ENCODE measurements at places on chromosomes 7 and 10.

- no peak for DNase-seq
These were observed 43.7 kb upstream of the CFAP46 start for GRCh38 chr10:132986076-132986475.

DNA sequence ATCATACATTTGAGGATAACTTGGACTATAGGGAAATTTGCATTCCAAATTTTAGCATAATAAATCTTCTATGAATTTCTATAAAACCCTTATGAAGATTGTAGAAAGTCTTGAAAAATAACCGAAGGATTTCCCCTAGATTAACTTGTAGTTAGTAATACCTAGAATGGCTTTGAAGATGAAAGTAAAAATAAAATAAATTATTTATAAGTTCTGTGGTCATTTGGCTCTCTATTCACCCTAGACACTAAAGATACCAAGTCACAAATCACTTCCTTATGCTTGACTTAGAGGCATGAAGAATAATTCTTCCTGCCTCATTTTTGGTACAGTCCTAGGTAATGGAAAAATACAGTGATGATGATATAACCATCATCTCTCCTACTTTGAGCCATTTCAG, 79.3 kb downstream of the CSTF2T start:
- DNase-seq = no peak

GRCh38 chr7:131556909-131557651, 652 bp upstream of the PODXL start:
- DNase-seq = no peak

DNA sequence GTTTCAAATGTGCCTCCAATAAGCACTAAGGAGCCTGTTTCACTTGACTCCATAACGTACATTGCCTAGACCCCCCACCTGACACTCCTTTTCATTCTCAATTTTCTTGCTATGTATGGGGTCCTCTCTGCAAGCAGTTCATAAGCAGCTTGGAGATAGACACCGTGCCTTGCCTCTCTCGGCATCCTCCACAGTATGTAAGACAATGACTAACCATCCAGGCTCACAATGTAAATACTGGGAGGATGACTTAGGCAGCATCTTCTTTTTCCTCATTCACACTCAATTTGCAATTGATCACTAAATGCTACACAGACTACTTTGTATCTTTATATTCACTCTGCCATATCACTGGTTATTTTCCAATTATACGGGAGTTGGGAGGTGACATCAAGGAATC, 22.8 kb upstream of the CABCOCO1 start:
- DNase-seq = no peak

DNA sequence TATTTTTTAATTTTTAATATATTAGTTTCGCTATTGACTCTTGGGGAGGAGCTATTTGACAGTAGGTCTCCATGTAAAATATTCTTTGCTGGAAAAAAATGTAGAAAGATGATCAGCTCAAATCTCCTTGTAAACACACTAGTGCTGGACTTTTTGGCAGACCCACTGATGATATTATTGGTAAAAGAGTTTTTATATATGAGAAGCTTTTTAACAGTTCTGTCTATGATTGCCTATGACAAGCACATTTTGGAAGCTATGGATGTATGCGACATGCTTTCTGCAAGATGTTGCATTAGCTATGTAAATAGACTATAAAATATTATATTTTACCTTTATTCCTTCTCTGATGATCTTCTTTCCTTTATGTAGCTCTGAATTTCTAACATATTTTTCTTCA, 928.5 kb downstream of the DNAJB9 start:
- DNase-seq = no peak

DNA sequence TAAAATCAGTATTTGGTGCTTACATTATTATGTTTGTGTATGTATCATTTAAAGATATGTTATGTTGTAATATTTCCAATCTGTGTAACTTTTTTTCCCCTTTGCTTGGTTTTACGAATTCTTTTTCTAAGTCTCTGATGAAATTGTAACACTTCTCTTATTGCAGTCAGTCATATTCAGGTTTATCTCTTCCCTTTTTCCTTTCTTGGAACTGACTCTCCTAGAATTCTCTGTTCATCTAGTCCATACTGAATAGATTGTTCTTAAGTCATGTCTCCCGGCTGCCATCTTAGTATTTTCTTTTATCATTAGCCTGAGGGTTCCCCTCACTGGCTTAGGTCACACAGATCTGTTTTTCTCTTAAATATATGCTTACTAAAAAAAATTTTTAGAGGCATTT, 44.6 kb downstream of the PHTF2 start:
- DNase-seq = no peak

GRCh38 chr7:35253460-35253709, 515 bp downstream of the TBX20 start:
- DNase-seq = no peak

DNA sequence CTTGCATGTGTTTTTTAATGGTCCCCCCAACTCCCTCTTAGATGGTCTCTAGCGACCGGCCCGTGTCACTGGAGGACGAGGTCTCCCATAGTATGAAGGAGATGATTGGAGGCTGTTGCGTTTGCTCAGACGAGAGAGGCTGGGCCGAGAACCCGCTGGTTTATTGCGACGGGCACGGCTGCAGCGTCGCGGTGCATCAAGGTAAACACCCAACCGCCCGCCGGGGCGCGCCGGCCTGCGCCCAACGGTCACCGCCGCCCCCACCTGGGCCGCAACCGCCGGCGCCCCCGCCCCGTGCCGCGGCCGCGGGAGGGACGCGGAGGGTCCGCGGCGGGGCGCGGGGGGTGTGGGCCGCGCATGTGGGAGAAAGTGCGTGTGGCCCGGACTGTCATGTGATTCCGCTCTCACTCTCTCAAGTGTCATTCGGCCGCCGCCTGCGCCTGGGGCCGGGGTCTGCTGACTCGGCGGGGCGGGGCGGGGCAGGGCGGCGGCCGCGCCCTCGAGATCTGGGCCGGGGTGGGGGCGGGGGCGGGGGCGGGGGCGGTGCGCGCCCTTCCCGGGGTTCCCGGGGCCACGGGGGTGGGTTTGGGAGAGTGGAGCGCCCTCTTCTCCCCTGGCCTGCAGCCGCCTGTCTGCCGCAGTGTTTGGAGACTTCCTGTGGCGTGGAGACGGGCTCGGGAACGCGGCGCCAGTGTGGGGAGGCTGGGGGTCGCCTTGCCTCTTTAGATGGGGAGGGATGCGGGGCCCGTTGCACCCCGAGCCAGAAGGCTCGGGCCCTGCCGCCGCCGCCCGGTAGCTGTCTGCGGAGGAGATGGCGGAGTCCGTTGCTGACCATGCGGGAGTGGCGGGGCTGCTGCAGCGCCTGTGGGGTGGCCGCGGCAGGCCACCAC, 817 bp downstream of the MLLT10 start:
- no peak for DNase-seq

All from esophagus squamous epithelium (tissue), 5 donors.